Suprapubic skin (tissue), 4 donors: ENCODE measurements at places on chromosomes 7 and 10.

GRCh38 chr7:44637788-44638594, 31.6 kb downstream of the OGDH start:
- peak; percentile 87 for DNase-seq

- DNase-seq: no peak
Measured at GRCh38 chr10:16643502-16643901, 121.8 kb upstream of the C1QL3 start.

GRCh38 chr10:37865957-37866803, 8.8 kb upstream of the ZNF248 start:
- no peak for DNase-seq

DNA sequence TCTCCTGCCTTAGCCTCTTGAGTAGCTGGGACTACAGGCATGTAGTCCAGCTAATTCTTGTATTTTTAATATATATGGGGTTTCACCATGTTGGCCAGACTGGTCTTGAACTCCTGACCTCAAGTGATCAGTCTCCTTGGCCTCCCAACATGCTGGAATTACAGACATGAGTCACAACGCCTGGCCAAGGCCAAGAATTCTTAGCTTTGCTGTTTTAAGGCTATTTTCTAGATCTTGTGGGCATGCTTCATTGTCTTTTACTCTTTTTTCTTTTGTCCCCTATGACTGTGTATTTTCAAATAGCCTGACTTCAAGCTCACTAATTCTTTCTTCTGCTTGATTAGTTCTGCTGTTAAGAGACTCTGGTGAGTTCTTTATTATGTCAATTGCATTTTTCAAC, 56.4 kb upstream of the TAS2R16 start:
- DNase-seq: no peak

DNA sequence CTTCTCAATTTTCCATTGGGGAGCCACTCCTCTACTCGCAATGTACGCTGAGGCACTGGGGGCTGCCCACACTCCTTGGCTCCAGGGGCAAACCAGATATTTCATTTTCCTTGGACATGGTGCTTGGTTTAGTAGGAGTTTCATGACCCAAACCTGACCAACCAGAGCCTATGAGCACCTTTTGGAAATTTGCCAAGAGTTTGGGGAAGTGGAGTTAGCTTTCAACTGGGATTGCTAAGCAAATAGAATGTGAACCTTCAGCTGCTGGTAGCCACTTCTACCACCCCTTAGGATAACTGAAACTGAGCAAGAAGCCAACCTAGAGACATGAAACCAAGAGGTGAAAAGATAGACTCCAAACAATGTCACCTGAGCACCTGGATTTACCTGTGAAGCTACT, 74.9 kb upstream of the COL13A1 start:
- DNase-seq: no peak
